ENCODE measurements at places on chromosomes 12 and 14. TPM values are rescaled to one million over a fixed set of nuclear protein-coding genes. Genes with fewer than 3 reads are reported as not detected.

Gene CD4
- 1.6 TPM for total RNA-seq

Gene RD3L
- total RNA-seq = not detected

Gene MGP
- not detected for total RNA-seq

Gene SLC10A1
- not detected for total RNA-seq

Gene ETFBKMT
- total RNA-seq = 0.67 TPM
